Suprapubic skin (tissue), 4 donors: ENCODE measurements at places on chromosomes 1 and 21.

- no peak for DNase-seq
Observed at GRCh38 chr1:29811727-29812407, 575.5 kb downstream of the PTPRU start.

DNA sequence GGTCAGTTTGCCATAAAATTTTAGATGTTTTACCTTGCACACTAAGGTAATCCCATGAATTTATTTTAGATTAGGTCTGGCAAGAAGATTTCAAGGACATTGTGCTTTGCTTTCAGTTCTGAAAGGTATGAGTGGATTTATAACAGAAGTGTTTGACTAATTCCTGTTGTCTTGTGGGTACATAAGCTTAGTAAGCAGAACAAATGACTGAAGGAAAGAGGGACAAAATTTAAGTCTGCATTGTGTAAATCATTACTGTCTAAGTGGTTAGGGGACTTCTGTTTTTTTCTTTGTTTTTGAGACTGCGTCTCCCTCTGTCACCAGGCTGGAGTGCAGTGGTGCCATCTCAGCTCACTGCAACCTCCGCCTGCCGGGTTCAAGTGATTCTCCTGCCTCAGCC lies 60.1 kb downstream of the PKN2 start:
- DNase-seq = no peak

DNA sequence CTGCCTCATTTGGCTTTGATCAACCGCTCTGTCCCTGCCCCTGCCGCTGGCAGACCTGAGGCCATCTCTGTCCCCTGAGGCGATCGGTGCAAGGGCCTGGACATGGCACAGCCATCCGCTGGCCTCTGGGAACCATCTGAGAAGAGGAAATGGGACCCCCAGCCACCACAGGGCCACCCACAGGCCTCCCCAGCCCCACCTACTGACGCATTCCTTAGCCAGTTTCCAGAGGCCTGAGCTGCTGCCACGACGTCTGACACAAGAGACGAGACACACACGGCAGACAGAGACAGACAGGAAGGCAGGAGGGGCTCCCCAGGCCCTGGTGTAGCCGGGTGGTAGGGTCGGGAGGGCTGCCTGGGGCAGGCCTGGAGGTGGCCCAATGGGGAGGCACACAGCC lies 37.3 kb upstream of the EDN2 start:
- DNase-seq = no peak

- DNase-seq = no peak
Observed at GRCh38 chr1:226688056-226688748, 50.9 kb downstream of the ITPKB start.

DNA sequence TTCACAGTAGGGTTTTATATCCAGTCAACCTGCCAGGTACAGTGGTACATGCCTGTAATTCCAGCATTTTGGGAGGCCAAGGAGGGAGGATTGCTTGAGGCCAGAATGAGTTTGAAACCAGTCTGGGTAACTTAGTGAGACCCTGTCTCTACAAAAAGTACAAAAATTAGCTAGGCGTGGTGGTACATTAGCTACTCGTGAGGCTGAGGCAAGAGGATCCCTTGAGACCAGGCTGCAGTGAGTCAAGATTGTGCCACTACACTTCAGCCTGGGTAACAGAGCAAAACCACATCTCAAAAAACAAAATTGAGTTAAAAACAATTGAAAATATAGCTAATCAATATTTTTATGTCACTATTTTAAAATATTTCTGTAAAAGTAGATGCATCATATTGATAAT lies 33.2 kb downstream of the DDI2 start:
- no peak for DNase-seq

GRCh38 chr1:210770396-210770984 lies 363.5 kb downstream of the KCNH1 start:
- no peak for DNase-seq

DNA sequence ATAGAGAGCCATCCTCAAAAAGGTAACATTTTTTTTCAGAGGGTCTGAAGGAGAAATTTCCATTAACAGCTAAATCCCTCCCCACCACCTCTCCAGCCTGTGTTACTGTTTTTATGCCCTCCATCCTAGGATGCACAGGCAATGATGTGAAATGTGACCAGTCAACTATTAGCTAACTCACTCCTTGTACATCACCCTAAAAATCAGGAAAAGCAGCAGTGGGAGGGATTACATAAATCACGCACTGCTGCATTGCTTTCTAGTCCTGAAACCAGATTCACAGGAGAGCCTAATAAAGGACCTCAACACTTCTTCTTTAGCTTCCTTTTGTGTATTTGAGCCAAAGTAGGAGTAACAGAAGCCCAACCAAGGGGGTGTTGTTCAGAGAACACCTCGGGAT lies 66.3 kb downstream of the LMO4 start:
- no peak for DNase-seq

DNA sequence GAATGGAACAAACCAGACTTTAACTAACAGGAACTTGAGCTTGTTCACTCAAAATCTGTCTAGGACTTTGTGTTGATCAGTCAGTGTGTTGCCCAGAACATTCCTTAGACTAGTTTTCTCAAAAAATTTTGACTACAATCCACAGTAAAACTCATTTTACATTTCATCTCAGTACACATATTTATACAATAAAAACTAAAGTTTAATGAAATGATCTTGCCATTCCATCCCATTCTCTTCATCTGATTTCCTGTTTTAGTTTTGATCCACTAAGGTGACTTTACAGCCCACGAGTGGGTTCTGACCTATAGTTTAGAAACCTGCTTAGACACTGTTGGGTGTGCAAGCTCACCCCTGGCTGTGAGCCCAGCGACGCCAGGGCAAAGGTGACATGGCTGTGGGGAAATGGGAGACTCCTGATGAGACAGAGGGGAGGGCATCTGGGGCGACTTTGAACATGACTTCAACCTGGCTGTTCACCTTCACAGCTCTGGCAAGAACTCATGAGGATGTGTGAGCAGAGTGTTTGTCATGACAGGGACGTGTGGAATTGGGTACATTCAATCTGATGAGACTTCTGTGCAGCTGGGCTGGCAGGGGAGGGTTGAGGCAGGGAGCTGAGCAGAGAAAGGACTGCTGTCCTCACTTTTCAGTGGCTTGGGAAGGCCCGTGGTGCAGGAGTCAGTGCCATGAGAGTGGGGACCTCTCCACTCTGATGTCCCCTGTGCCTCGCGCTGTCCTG lies 40.6 kb downstream of the LHX4 start:
- DNase-seq = no peak

DNA sequence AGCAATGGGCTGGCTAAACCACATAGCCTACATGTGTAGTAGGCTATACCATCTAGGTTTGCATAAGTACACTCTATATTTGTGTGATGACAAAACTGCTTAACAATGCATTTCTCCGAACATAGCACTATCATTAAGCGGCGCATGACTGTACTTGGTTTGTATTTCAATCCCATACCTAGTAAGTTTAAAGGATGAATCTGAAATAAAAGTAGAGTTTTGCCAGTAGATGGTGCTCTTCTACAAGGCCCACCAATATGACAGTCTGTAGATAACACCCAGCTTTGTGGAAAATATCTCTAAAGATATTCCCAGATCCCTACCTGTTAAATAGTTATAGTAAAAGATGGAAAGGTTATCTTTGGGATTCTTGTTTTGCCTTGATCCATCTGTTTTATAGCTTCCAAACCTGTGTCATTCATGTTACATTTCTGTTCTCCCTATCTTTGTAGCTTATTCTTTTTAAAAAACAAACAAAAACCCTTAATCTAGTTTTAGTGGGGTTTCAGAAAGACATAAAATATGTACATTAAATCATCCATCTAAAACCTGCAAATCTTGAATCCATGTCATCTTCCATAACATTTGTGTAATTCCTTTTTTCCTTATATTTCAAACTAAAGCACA lies 33.9 kb upstream of the ASPM start:
- DNase-seq = no peak

DNA sequence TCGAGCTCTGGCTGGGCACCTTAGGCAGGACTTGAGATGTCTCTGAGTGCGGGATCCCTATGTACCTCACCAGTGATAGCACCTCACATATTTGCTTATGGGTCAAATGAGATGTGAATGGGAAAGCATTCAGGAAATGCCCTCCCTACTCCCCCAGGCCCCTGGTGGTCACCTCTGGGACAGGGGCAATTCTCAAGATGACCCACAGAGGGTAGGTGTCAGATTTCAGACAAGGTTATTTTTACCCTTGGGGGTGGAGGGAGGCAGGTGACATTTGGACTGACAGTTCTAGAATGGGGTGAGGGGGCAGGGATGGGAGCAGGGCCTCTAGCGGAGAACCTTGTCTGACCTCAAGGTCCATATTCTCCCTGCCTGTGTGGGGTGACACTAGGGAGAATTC lies 27.1 kb downstream of the ACOT11 start:
- no peak for DNase-seq

- DNase-seq = no peak
Observed at GRCh38 chr1:19412654-19413053, 72.7 kb downstream of the CAPZB start.

- DNase-seq = no peak
Observed at GRCh38 chr1:164712131-164713036, 153.4 kb downstream of the PBX1 start.

GRCh38 chr1:19835578-19835977 lies 20.5 kb upstream of the RNF186 start:
- no peak for DNase-seq

DNA sequence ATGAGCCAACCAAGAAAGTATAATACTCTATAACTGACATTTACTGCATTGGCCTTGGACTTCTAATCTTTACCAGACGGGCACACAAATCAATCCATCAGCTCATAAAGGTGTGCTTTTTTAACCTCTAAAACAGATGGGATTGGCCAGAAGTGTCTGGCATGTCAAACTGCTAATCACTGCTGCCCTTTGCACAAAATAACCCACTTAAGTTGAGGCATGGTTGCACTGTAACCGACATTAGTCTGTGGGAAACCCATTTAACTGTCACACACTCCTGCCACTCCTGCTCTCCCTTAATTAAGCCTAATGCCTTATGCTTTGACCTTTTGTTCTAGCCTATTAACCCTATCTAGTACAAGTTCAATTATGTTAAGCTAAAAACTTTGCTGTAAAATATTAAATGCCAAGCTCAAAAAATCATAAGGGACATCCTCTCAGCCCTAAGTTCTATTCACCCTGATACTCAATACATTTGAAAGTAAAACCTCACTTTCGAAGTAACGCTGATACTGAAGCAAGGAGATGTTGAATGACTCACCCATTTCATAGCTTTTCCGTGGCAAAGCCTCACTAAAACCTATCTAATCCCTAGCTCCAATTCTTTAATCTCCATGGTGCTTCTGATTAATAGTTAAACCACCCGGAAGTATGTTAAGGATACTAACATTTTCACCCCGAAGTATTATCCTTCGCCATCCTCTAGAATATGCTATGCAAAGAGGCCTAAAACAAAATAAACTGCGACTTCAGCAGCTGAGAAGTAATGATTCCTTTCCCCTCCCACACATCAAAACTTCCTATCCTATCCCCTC lies 12.9 kb downstream of the NRIP1 start:
- no peak for DNase-seq

GRCh38 chr1:147618077-147618569 lies 52.2 kb downstream of the ACP6 start:
- no peak for DNase-seq

GRCh38 chr1:90204023-90204590 lies 209.2 kb downstream of the ZNF326 start:
- no peak for DNase-seq

- DNase-seq = no peak
Observed at GRCh38 chr1:225519166-225519863, 91.5 kb upstream of the LBR start.

- DNase-seq = no peak
Observed at GRCh38 chr1:183101081-183101480, 77.9 kb downstream of the LAMC1 start.

- DNase-seq = no peak
Observed at GRCh38 chr1:170664093-170664827, at the start of gene PRRX1. Gene PRRX1, plus strand, starts transcription at chr1:170664131. Its CDS starts 88 bp downstream, at chr1:170664219.

- DNase-seq = no peak
Observed at GRCh38 chr1:98437540-98437939, 224.0 kb upstream of the SNX7 start.

DNA sequence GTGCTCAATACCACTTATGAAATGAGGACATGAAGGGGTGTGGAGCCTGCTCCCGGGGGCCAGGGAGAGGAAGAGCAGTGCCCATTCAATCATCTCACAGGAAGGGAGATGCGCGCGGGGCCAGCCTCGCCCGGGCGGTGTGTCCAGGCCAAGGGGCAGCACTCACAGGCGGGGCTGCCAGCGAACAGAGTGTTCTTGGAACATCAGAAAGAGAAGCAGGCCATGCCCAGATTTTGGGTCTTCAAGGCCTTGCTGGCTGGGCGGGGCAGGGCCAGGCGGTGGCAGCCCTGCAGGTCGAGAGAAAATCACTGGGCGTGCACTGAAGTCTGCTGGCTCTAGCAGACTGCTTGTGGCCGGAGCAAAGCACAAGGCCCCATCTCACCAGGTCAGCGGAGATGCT lies 168.6 kb downstream of the PRDM16 start:
- DNase-seq = no peak

DNA sequence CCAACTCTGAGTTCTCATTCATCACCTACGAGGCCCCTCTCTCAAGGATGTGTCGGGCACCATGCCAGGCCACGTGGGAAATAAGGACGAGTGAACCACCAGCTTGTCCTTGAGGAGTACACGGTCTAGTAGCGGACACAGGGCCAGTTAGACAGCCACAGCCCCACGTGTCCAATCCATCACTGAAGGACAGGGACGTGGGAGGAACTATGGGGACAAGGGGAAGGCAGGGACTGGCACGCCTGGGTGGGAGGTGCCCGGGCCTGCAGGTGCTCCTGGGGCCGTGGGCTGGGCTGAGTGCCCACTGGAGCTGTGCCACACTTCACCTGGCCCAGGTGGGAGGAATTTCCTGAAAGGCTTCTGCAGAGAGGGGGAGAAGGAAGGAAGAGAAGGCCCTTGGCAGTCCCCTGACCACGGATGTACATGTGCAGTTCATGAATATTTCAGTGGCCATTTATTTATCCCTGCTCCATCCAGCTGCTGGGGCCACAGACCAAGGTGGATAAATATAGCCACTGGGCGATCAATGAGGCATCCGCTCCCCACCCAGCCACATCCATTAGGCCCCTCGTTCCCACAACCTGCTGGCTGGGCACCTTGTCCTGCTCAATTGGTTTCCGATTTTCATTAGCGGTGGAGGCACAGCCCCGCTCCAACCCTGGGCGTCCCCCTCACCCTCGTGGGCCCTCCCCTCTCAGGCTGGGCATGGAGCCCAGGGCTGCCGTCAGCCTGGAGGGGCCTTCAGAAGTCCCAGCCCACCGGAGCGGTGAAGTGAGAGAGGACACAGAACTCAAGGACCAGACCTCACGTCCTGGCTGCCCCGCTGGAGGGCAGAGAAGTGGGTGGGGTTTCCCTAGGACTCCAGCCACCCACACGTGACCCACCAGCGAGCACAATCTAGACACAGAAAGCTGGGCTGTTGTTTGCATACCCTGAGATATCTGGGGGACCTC lies 59.5 kb downstream of the CASZ1 start:
- no peak for DNase-seq

- no peak for DNase-seq
Observed at GRCh38 chr1:198519639-198520501, 20.6 kb downstream of the ATP6V1G3 start.

- DNase-seq = no peak
Observed at GRCh38 chr1:158163000-158163947, 17.4 kb upstream of the CD1D start.
